Breast epithelium (tissue), 4 donors: ENCODE measurements at places on chromosomes 3 and 15. TPM values are rescaled to one million over a fixed set of nuclear protein-coding genes. Genes with fewer than 3 reads are reported as not detected.

DNA sequence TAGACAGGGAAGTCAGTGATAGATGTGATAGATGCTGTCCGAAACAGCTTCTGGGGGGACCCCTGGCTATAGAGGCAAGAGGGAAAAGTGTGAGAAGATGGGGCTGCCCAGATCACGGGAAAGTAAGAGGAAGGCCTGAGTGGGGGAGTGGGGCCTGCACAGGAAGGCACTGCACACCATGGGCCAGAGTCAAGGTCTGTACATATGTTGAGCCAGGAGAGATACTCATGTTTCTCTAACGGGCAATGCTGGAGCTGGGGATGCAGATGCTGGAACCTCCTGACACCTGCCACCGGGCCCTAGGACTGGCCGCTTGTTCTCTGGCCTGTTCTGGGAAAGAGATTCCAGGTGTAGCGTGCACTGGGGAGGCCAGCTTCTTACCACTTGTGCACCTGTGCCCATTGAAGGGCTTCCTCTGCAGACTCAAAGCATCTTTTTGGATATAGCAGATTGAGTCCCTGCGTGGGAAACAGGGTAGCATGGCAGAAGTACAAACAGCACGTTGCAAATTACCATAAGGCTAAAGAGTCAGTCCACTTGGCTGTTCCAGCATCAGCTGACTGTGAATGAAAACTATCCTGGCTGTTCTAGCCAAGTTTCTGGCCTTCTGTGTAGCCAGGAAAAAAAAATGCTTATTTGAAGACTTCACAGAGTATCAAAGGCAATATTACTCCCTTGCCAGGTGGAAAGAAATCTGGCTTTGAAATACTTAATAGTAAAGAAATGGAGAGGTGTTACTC, 77.1 kb upstream of the GSK3B start:
- no peak for DNase-seq

DNA sequence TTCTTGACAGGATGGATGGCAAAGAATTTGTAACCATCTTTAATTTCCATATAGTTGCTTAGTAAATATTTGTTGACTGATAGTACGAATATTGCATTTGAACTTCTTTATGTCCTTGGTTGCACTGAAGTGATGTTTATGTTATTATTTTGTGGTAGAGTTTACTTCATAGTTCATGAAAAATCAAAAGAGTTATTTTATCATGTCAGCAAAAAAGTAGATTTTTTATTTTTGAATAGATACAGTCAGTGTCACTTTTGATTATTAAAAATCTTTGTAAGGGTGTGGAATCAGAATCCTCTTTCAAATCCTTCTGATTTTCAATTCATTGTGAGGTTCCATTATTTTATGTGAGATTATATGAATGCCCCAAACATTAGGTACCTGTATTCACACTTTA, 35.0 kb downstream of the FILIP1L start:
- DNase-seq: no peak

GRCh38 chr3:136989781-136990524, 32.2 kb downstream of the IL20RB start:
- DNase-seq: no peak

GRCh38 chr3:161498259-161498921, 1.8 kb downstream of the OTOL1 start:
- no peak for DNase-seq

GOLGA6L4 gene
- 5.2 TPM for total RNA-seq

TRMT10C gene
- 25.6 TPM for total RNA-seq

CP gene
- 225 TPM for total RNA-seq

- DNase-seq: no peak
These were observed 99.0 kb downstream of the ANO10 start for GRCh38 chr3:43522727-43523362.

DNA sequence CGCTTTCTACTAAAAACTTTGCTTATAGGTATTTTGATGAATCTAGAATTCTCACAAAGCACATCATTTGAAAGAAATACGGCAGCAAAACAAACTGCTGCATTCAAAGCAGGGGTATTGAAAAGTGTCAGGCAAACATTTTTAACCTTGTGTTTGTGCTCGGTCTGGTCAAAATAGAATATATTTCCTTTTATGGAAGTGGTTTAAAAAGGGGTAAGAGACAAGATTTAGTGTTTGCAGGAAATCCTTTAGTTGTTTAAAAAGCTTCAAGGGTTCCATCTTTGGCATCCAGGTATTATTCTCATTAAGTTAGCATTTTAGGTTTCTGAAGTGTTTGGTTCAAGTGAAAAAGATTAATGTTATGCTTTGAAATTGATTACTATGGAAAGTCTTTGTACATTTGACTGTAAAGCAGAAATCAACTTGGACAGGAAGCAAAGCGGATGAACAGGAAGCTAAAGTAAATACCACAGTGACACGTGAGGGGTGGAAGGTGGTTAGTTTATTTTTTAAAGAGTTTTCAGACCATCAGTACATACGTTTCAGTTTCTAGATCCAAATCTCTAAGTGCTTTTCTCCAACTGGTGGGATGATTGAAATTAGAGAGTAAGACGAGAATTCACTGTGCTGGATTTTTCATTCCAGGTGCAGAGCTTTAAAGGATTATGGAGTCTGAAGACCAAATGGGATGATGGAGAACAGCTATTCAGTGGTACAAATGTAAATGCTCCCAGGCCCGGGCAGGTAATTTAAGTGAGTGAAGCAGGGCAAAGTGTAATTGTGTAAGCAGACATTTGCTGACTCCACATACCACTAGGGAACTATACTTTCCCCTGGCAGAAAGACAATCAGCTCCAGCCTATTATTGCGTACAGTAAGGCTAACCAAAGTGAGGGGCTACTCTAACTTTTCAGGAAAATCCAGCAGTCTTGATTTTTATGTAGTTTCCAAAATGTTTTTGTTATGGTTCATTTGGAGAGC, 341.8 kb upstream of the TBL1XR1 start:
- DNase-seq: no peak

DNA sequence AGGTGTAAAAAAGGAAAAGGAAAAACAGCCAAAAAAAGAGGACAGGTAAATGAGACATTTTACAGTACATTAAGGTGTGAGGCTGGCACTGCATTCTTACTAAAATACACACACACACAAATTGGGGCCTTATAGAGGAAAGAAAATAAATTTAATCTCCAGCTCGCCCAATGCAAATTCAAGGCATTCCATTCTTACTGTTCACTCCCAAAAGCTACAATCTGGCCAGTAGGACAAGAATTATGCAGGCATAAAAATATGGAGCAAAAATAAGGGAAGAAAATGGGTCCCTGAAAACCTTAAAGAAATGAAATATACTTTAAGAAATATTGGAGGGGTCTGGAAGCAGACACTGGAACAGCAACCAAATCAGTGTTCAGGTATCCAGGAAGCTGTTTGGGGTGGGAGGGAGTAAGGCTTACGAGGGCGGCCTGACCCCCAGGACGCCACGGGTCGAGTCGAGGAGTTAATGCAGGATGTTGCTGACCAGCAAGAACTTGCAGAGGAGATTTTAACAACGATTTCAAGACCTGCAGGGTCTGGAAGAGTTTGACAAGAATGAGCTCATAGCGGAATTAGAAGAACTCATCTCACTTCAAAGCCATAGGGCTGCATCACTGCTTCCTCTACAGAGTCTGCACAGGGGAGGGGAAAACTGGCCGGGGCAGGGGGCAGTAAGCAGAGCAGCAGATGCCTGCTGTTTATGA, 245.5 kb downstream of the TBL1XR1 start:
- no peak for DNase-seq

TIGIT gene
- 0.48 TPM for total RNA-seq

KNG1 gene
- total RNA-seq: not detected

DNA sequence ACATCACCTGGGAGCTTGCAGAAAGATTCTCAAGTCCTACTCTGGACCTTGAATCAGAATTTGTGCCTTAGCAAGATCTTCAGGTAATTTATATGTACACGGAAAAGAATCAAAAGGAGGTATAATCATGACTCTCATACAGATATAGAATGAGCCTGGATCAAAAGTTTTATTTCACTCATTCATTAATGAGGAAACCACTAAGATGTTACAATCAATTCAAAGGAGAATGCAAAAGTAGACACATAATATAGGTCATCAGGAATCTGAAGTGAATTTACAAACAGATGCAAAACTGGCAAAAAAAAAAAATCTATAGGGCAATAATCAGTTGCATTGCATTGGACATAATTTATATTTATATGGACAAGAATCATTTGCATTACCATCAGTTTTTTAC, 195.4 kb upstream of the TLE3 start:
- no peak for DNase-seq

DNA sequence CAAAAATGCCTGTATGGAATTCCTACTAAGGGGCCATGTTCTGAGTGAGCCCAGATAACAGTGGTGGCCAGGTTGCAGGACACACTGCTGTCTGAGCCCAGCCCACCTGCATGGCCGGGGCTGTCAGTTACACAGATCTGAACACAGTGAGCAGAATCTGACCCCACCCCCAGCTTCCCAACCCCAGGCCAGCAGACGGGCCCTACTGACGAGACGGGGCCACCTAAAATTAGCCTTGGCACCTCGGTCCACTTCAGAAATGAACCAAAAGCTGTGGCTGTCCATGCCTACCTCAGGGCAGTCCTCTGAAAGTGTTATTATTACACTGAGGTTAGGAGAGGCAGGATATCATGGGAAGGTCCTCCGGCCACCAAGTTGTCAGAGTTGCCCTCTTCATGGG, 51.8 kb downstream of the LMCD1 start:
- no peak for DNase-seq

GRCh38 chr15:51377038-51377786, 35.8 kb downstream of the GLDN start:
- DNase-seq: no peak

- no peak for DNase-seq
These were observed 22.5 kb downstream of the UPK1B start for GRCh38 chr3:119195911-119196310.

DNA sequence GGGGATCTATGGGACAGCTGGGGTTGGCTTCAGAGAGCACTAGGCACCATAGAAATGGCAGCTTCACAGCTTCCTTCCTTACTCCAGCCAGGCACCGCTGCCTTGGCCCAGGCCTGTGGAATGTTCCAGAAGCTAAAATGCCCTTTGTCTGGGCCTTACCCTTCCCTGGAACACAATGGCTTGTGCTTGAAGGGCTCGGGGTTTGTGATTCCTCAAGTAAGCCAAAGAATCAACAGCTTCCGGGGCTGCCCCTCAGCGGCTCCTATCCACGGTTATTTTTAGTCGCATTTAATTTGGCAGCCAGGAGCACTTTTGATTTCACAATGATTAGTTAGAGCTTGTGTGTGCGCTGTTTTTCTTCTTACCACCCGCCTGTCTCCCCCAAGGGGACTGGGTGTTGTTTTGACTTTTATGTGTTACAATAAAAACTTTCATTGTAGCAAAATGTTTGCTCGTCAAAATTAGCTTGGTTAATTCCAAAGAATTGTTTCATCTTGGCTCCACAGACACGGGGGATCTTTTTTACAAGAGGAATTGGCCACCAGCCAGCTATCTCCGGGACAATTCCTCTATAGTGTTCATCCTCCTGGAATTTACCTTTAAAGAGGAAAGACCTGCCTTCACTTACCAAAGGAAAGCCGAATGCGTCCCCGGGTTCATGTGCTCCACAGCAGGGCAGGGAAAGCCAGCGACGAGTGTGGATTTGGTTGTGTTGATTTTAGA, 73.8 kb downstream of the TLE3 start:
- DNase-seq: peak; percentile 88

CXCR6 gene
- 4.3 TPM for total RNA-seq

CD276 gene
- 73.7 TPM for total RNA-seq

- DNase-seq: peak; percentile 86
These were observed 22.1 kb downstream of the AMOTL2 start for GRCh38 chr3:134352031-134352671.

GRCh38 chr3:131388490-131388799, 6.9 kb downstream of the NUDT16 start:
- DNase-seq: no peak

RYR3 gene
- total RNA-seq: 4.2 TPM

CPB1 gene
- 33.8 TPM for total RNA-seq

DNA sequence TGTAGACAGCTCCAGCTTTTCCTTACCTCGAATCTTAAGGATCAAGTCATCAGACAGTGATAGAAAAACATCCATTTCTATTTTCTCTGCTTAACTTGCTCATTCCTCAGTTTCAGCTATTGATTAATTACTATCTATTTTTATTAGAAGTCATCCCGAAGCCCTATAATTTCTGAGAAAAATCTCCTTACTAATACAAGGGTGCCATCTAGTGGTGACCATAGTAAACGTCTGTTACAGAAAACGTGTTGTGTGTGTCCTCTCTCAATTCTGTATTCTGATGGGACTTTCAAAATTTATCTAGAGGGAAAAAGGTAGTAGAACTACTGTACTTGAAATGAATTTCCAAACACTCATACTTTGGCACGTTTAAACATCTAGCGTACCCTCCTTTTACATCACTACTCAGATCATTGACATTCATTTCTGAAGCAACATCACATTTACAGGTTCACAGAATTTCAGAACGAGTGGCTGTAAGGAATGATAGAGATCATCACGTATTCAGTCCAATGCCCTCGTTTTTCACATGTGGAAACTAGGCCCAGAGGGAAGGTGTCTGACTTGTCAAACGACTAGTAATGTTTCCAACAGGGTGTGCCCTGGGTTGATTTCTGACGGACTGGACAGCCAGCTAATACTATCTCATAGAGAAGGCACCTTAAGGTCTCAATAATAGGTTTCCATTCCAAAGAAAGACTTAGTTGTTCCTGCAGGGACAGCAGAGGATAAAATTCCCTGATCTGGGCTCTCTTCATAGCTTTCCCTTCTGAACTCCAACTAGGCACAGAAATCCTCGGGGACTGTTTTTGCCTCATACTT, 25.6 kb downstream of the HACD2 start:
- no peak for DNase-seq

DNA sequence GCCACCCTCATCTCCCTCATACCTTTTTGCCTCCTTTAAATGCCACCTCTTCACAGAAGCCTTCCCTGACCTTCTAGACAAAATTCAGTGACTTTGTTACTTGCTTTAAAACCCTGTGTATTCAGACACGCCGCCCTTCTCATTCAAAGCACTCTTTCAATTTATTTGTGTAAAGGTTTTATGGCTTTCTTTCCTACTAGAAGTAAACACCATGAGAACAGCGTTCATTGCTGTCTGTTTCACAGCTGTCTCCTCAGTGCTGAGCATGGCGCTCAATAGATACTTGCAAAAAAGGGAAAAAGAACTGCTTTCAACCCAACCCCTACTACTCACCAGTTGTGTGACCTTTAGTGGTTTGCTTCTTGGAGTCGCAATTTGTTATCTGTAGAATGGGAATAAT, 17.0 kb downstream of the ATXN7 start:
- no peak for DNase-seq

SEC61A1 gene
- 105 TPM for total RNA-seq

SLC22A14 gene
- total RNA-seq: not detected

GRCh38 chr15:85826756-85827515, 32.2 kb upstream of the KLHL25 start:
- DNase-seq: no peak

UBA3 gene
- 88.4 TPM for total RNA-seq

GRCh38 chr3:142904639-142905436, 16.0 kb upstream of the PCOLCE2 start:
- DNase-seq: no peak
